Cerebellar nuclear complex (tissue), 1 donor: ENCODE measurements at places on chromosomes 11 and 22.

GRCh38 chr11:65416841-65417701, 5.5 kb upstream of the NEAT1 start:
- no peak for DNase-seq

GRCh38 chr11:10287140-10287539, 6.9 kb downstream of the SBF2 start:
- DNase-seq = no peak

DNA sequence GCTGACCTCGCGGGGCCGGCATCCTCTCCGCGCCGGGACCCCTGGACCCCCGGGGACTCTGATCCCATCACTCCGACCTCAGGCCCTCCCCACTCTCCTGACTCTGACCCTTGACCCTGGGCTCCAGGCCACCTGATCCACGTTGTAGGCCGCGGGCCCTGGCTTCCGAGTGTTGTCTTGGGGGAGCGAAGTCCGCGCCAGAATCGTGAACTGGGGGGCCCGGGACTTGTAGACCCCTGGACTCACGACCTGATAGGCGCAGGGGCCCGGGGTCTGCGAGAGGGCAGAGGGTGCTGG, 716 bp upstream of the TYMP start:
- DNase-seq = no peak

DNA sequence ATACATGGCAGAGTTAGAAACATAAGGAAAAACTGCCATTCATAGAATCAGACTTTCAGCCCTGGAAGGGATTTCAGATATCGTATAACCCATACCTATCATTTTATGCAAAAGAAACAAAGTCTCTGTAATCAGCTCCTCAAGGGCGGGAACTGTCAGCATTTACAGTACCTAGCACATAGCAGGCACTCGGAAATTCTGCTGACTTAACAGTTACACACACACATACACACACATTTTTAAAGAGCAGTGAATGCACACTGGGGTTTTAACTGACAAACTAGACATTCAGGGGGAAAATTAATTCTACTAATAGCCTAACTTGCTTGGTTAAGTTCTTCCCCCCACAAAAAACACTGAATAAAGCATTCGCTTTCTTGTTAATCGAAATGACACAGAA, 8.7 kb downstream of the GNG3 start:
- DNase-seq = no peak

DNA sequence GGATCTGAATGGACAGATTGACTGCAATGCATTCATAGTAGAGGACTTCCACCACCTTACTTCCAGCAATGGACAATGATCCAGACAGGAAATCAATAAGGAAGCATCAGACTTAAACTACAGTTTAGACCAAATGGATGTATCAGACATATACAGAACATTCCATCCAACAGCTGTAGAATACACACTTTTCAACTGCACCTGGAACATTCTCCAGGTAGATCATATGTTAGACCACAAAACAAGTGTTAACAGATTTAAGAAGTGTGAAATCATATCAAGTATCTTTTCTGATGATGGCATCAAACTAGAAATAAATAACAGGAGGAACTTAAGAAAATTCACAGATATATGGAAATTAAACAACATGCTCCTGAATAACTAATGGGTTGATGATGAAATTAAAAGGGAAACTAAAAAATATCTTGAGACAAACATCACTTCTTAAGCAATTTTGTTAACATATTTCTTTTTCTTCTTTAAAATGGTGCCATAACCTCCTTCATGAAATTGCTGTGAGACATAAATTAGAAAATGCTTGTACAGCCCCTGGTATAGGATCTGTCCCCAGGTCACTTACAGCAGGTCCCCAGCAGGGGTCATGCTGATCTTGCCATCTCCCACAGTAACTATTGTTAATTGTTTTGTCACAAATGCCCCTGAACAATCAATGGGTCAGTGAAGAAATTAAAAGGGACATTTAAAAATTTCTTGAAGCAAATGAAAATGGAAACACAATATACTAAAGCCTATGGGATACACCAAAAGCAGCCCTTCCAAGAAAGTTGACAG, 100.0 kb upstream of the OR4B1 start:
- DNase-seq = no peak

- no peak for DNase-seq
Observed at GRCh38 chr22:35756722-35757121, 39.0 kb downstream of the APOL5 start.

DNA sequence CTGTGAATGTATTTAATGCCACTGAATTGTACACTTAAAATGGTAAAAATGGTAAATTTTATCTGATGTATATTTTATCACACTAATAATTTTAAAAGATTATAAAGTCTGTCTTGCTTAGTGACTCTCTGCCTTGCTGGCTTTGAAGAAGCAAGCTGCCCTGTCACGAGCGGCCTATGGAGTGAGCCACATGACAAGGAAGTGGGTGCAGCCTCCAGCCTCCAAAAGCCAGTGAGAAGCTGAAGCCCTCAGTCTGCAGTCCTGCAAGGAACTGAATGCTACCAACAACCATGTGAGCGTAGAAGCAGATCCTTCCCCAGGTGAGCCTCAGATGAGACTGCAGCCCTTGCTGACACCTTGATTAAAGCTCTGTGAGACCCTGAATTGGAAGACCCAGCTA, 20.0 kb downstream of the C11orf24 start:
- no peak for DNase-seq

DNA sequence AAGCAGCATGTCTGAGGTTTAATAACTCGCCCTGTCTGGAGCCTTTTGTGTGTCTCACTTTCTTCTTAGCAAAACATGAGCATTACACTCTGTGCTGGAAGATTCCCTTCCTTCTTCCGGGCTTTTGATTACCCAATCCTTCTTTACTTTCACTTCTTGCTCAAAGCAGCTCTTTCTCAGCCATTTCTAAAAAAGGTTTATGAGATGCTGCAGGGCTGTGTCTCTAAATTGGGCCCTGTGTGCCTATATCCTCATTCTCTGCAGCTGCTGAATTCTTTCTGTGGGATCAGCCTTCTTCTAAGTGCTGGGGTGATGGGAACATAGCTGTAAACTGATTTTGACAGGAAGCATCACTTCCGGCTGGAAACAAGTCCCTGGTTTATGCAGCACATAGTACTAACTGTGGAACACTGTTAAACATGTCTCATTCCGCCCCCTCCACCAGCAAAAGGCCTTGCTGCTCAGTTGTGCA, 71.8 kb downstream of the PIWIL4 start:
- DNase-seq = no peak

DNA sequence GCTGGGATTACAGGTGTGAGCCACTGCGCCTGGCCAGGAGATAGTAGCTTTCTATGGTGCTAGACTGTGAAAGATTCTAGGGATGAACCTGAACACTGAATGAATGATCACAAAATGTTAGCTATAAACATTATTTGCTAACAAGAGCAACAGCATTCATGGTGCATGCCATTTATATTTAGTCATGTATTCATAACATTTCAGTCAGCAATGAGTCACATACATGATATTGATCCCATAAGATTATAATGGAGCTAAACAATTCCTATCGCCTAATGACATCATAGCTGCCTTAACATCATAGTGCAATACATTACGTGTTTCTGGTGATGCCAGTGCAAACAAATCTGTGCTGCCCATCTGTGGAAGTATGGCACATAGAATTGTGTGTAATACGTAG, 164.1 kb downstream of the ARHGAP42 start:
- DNase-seq = no peak

DNA sequence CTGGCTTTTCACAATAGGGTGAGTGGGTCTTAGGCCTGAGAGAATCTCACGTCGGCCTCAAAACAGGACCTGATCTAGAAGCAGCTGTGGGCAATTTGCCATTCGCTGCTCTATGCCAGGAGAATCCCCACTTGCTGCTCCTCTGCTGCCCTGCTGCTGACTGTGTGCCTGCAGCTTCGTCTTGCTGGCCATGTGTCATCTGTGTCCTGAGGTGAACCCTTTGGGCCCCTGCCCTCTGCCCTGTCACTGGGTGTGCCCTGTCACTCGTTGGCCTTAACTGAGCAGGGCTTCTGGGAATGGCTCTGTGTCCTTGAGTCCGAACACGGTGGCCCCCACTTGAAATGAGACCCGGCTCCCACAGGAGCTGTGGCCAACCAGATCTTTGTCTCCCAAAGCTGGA, 6.2 kb downstream of the NAA40 start:
- DNase-seq = no peak

DNA sequence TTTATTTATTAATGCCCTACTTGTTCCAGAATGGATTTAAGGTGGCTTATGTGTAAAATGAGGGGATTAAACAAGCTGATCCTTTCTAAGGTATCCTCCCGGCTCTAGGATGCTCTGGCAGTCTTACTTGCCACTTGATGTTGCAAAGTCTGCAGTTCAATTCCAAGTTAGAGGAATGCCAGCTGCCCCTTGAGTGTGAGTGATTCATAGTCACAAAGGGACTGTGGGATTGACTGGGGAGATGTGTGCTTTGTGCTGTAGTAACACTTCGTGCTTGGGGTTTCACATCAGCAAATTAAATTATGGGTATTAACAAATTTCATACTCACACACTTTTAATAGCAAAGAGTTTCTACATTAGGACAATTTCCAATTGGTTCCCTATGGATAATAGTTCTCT, 550.8 kb upstream of the CADM1 start:
- DNase-seq = no peak

- DNase-seq = no peak
Observed at GRCh38 chr11:35809561-35809960, 134.3 kb upstream of the LDLRAD3 start.

DNA sequence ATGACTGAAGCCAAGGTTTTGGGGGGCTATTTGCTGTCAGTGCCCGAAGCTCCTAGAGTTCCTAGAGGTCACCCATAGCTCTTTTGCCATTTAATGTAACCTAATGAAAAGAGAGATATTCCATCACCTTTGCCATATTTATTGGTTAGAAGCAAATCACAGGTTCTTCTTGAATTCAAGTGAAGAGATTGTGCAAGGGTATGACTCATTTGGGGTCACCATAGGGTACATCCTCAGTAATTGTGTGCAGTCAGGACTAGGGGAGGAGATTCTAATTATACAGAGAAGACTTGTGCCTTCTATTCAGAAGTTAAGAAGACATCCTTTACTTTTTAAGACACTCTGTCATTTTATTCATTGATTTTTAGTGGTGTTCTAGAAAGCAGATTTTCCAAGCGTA, 6.9 kb upstream of the PRAME start:
- DNase-seq = no peak

- DNase-seq = no peak
Observed at GRCh38 chr11:66334605-66335442, 1.4 kb downstream of the RIN1 start.

- DNase-seq = no peak
Observed at GRCh38 chr11:116613206-116613875, 159.4 kb downstream of the BUD13 start.

DNA sequence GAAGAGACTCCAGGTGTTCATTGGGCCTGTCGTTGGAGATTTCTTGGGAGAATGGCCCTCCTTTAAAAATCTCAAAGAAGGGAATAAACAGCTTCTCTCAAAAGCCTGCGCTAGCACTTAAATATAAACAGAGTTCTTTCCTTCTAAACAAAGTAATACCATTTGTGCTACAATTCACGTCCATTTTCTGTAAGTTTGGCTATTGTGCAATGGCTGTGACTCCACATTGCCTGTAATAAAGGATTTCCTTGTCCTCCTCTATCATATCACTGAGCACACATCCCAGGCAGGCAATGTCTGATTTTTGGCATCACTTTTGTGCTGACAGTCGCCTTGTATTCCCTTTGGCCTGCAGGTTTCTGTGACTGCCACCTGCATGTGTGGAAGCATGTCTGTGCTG, 4.9 kb upstream of the ADAMTS8 start:
- DNase-seq = no peak

GRCh38 chr11:117794772-117795629, 2.0 kb downstream of the DSCAML1 start:
- no peak for DNase-seq

DNA sequence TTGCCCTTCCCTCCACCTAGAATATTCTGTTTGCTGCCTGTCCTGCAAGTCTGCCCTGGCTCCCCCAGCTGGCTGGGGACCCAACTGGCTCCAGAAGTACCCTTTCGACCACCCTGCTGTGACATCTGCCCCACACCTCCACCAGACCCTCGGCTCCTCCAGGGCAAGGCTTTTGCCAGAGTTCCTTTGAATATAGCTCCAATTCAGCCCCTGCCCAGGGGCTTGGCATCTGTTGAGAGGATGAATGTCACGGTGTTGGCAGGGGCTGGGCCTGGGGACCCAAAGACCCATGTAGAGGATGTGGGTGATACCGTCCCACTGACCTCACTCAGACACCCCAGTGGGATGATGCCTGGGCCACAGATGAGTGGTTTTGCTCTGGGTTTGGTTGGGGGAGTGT, 4.0 kb downstream of the NLRP6 start:
- no peak for DNase-seq
